WTC11 (cell line): ENCODE measurements at places on chromosomes 6 and 20. TPM values are rescaled to one million over a fixed set of nuclear protein-coding genes. Genes with fewer than 3 reads are reported as not detected.

Gene GGTLC1
- not detected in 3 replicates for total RNA-seq

DNA sequence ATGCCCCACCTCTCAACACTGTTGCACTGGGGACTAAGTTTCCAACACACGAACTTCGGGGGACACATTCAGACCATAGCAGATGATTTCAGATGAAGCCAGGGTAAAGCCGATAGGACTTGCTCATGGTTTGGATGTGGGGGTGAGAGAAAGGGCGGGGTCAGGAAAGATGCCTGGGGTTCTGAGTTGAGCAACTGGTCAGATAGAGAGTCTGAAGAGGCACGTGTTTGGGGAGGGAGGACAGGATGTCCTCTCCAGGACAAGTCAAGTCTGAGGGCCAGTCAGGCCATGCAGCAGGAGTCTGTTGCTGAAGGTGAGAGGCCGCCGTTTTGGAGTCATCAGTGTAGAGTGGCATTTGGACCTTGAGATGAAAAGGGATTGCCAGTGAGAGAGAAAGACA is 197.9 kb upstream of the SNX9 start:
- DNase-seq, result no peak

DNA sequence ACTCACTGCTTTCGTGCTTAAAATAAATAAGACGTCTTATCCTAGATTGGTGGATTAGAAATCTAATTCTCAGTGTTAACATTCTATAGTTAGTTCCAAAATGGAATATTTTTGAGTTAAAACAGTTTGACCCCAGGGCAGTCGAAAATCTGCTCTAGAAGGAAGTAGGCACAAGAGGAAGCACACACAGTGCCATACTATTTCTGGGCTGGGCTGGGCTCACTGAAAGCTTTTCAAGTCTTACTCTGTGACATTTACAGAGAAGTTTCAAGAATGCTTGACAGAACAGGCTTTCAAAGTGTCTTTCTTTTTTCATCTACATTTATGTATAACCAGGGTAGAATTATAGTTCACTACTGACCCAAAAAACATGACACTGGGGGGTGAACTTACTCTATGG is 209.8 kb downstream of the SOD2 start:
- no peak for DNase-seq

GRCh38 chr6:100657678-100658330 is 193.1 kb upstream of the SIM1 start:
- no peak for DNase-seq

GRCh38 chr6:23754197-23754596 is 371.8 kb upstream of the NRSN1 start:
- no peak for DNase-seq

- DNase-seq, result peak; percentile 30
These were observed 100.2 kb downstream of the PREP start for GRCh38 chr6:105302617-105303128.

- DNase-seq, result no peak
These were observed 767.3 kb downstream of the TFAP2A start for GRCh38 chr6:9647599-9647998.

GRCh38 chr6:35044145-35044745 is 96.9 kb downstream of the TCP11 start:
- no peak for DNase-seq

- no peak for DNase-seq
These were observed 8.8 kb upstream of the MUC21 start for GRCh38 chr6:30974490-30975252.
